ENCODE measurements at places on chromosomes 3 and 15.

- DNase-seq, result no peak
These were observed 717.4 kb downstream of the SI start for GRCh38 chr3:164360738-164361406.

DNA sequence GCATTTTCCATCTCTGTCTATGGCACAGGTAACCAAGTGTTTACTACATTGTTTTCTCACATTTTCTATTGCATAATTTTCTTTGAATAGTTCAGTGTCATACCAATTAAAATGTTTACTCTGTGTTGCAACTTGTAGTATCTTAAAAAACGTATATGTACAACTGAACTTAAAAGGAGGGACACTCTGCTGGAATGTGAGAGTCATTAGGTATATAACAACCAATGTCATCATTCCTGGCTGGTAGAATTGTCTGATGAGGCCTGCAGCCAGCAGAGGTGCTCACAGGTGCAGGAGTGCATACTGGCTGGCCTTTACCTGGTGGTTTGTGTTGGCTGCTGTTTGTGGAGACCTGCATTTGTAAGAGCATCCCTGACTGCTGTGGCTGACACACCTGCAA, 19.1 kb upstream of the RARRES1 start:
- no peak for DNase-seq

DNA sequence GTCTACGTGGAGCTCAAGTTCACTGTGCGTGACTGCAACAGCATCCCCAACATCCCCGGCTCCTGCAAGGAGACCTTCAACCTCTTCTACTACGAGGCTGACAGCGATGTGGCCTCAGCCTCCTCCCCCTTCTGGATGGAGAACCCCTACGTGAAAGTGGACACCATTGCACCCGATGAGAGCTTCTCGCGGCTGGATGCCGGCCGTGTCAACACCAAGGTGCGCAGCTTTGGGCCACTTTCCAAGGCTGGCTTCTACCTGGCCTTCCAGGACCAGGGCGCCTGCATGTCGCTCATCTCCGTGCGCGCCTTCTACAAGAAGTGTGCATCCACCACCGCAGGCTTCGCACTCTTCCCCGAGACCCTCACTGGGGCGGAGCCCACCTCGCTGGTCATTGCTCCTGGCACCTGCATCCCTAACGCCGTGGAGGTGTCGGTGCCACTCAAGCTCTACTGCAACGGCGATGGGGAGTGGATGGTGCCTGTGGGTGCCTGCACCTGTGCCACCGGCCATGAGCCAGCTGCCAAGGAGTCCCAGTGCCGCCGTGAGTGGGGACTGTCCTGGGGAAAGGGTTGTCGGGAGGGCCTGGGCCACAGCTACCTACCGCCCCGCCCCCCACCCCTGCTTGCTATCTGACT, 11.2 kb downstream of the EPHB3 start:
- DNase-seq, result no peak

DNA sequence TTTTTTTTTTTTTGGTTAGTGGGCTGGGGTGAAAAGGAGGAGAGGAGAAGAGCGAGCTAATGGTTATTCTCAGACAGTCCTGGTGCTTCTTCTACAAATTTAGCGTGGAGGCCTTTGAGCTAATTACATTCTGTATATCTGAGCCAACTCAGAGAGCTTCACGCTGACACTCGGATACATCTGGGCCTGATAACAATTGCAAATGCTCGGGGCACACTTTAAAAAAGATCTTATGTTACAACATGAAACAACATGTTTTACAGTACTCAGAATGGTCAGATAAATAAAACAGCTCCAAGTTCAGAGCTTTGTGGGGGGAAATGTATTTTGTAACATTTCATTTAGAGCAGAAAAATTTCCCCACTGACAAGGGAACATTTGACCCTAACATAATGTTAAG, 966.9 kb upstream of the NR2F2 start:
- no peak for DNase-seq

DNA sequence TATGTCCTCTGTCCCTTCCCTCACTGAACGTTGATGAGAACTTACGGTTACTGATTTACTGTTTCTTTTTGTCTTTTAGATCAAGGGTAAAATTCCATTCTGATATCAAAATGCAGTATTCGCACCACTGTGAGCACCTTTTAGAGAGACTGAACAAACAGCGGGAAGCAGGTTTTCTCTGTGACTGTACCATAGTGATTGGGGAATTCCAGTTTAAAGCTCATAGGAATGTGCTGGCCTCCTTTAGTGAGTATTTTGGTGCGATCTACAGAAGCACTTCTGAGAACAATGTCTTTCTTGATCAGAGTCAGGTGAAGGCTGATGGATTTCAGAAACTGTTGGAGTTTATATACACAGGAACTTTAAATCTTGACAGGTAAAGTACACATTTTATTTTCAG, 990 bp downstream of the MYNN start:
- DNase-seq, result no peak

GRCh38 chr3:64539451-64540196, 148.2 kb downstream of the ADAMTS9 start:
- DNase-seq, result peak; percentile 76

DNA sequence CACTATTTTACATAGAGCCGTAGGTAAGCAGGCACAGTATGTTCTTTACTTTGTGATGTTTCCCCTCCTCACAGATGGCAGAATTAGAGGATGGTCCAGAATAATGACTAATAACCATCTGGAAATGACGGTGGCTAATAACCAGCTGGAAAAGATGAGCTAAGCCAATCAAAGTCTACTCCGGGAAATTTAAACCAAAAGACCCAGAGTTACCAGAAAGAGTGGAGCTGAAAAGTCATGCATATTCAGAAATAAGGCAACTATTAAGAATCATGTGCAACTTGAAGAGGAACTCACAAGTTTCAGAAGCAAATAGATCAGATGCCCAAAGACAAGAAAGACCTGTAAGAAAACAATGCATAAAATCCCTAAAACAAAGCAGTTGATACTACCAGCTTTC, 33.6 kb downstream of the DMXL2 start:
- no peak for DNase-seq

GRCh38 chr15:39574427-39574826, 6.5 kb upstream of the THBS1 start:
- no peak for DNase-seq

DNA sequence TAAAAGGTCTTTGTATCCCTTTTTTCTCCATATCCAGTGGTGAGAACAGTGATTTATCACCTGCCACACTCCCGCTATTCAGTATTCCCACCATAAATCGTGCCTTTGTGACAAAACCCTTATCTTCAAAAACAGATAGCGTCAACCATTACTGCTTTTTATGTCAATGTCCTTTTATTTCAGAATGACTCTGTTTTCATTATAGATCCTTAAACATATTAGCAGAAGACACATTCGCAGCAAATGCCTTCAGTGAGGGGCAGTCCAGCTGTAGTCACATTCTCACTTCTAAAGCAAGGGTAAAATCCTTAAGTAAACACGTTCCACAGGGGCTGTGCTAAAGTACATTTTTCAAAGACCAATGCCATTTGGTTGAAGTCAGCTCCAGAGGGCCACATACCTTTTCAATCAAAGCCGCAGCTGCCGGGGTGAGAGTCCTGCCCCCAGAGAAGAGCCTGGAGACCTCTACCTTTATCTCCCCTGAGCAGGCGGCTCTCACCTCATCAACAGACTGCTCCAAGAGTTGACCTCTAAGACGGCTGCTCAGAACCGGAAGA, 53.4 kb downstream of the PDZRN3 start:
- DNase-seq, result no peak

DNA sequence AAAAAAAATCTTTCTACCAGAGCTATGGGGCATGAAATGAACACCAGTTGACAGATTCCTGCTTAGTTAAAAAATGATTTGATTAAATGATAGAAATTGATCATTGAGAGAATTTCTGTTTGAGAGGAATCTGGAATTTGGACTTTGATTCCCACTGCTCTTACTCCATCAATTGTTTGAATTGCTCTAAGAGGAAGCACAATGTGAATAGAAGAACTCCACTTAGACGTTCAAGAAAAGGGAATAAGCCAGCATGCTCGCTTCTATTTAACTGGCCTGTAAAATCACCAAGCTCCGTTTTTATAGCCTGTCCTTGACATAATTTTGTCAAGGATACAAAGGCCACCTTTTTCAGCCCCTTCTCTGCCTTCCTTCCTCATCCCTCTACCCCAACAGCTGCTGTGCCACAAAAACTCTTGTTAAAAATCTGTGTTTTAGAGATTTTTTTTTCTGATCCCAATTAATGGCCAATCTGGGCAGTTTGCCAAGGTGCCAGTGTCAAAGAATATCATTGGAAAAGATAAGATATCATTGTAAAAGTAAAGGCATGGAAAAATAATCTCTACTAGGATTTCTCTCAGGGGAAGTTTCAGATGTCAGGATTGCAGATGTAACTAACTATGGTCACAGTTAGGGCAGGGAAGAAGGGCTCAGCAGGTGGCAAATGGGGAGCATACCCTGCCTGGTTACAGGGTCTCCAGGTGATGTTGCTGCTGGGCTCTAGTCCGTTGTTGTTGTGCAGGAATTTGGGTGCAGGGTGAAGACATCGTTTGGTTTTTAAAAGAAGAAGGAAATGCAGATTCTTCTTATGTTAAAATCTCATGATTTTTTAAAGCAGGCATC, 301.8 kb upstream of the PDZRN3 start:
- no peak for DNase-seq

GRCh38 chr3:153980252-153980590, 141.0 kb upstream of the ARHGEF26 start:
- no peak for DNase-seq

DNA sequence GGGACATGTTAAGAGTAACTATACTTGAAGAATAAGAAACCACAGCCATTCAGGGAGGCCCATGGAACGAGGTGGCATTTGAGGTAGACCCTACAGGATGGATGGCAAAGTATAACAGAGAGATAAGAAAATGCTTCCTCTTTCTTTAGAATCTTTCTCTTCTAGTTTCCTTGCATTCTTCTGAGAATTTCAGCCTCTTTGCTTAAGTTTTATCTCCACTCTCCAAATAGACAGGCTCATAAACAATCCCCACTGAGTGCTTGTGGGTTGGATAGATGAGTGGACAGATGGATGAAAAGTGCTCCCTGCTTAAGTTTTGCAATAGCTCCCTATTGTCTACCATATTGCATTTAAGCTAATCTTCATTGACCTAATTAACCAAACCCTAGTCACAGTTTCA, 103.7 kb downstream of the MEX3B start:
- no peak for DNase-seq

- DNase-seq, result no peak
These were observed 200.5 kb downstream of the UACA start for GRCh38 chr15:70562906-70563305.

Data from astrocyte (in vitro differentiated cells and primary cell).